ENCODE measurements at places on chromosomes 5 and 9.

GRCh38 chr5:35440409-35440808, 177.3 kb upstream of the SPEF2 start:
- no peak for DNase-seq

DNA sequence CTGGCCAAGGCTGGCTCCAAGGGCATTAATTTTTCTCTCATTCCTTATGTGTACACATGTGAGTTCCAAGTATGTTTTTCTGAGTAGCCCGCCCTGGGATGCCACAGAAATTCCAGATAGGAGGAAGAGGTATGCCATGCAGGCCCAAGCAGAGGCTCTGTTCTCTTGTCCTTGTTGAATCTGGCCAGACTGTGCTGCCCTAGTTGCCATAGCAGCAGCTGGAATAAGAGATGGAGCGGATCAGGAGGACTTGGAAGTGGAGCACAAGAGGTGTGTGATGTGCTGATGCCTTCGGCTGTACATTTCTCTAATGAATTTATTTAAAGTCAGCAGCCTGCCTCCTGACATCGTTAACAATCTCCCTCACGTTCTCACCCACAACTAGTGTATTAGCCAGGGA, 235.6 kb upstream of the RPS23 start:
- no peak for DNase-seq

DNA sequence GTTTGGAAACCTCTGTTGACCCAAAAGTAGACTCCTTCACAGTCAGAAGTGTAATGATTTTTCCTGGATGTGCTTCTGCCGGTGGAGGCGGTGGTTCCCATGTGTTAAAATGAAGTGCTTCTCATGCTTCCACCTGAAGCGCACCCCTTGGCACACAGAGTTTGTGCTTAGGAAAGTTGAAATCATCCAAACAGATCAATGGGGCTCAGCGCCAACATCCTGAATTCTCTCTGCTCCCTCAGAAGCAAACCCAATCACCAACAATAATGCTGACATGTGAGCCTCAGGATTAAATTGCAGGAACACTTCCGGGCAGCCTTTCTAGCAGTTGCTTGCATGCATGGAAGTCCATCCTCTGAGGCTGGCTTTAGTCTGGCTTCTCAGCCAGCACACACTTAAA, 71.0 kb downstream of the MED10 start:
- DNase-seq: no peak

- no peak for DNase-seq
Observed at GRCh38 chr5:179792612-179793467, 946 bp upstream of the LTC4S start.

GRCh38 chr5:123450640-123451039, 27.4 kb upstream of the CEP120 start:
- no peak for DNase-seq

Data from HEK293T (cell line).